Stimulated activated CD4-positive, alpha-beta T cell treated with anti-CD3 and anti-CD28 coated beads, TNF-alpha, amount 100 ng/mL, for 4 hours (primary cell): ENCODE measurements at places on chromosomes 1 and 21.

DNA sequence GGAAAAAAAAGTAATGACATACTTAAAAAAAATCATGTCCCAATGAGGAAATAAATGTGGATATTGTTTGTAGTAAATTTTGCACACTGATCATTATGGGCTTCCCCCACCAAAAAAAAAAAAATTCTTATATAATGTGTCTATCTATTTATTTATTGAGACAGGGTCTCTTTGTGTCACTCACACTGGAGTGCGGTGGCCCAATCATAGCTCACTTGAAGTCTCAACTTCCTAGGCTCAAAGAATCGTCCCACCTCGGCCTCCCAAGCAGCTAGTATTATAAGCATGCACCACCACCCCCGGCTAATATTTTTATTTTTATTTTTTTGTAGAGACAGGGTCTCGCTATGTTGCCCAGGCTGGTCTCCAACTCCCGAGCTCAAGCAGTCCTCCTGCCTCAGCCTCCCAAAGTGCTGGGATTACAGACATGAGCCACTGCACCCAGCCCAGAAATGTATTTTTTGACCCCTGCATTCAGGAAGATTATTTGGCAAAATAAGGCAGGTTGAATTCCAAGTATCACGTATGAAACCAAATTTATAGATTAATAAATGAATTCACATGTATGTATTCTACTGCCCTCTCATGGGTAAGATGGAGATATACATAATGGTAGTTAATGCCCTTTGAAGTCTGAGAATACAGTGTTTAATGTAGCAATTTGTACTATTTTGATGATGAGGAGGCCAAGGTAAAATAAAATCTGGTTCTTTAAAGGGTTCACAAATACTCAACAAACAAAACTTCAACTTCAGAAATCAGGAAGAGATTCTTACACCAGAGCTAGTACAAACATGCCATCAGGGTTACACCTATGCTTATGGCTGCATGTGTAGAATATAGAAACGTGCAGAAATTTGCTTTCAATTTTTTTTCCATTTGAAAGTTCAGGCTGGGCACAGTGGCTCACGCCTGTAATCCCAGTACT is 1.4 kb upstream of the DENND2C start:
- no peak for DNase-seq

DNA sequence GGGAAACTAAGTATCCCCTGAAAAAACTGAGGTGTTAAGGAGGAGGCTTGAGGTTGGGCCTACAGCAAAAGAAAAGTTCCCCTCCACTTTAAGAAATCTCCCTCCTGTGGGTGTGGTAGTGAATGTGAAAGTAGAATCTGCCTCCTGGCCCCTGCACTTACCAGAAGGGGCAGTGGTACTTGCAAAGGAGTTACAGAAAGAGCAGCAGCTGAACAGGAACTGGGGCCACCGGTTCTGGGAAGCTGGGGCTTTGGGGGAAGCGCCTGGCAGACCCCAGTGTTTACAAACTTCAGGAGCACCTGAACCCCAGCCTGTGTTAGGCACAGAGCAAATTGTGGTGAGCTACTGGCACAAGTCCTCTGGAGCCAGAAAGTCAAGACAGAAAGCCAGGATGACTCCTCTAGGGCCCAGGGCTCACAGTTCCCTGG is 250.2 kb upstream of the FGGY start:
- DNase-seq, result peak; percentile 5

GRCh38 chr1:63883494-63884235 is 109.8 kb downstream of the ROR1 start:
- DNase-seq, result no peak

DNA sequence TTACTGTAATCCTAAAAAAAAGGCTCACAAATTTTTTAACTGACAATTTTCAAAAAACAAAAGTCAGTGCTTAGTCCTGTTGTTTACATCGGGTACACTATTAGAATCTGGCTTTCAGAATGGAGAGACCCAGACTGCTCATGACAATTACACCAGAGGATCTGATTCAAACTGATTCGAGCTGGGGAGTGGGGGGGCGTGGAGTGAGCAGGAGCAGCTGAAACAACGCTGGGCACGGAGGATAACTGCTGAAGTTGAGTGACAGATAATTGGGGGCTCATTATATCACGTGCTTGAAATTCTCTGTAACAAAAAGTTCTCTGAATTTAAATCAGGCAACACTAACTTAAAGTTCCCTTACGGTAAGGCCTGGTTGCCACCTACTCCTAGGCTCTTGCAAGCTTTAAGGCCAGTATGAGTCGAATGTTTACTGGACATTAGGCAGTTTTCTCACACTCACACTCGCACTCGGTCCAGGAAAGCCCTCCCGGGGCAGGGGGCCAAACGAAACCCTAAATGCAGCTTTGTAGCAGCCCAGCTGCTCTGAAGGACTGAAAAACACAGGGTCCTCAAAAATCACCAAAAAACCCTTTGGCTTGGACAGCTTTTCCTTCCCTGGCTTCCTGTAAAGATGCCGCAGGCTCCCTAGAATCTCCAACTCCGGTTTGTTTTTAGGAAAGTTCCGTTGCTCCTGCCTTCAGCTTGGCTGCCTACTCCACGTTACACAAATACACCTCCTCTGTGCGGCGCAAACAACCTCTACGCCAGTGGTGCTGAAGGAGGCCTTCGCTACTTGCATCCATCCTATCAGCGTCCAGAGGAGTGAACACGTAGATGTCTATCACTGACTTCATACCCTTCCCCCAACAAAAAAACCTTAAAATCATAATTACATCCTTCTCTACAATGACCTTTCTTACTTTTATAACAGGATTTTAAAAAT is 42.9 kb downstream of the CAPZB start:
- no peak for DNase-seq

- no peak for DNase-seq
Measured at GRCh38 chr1:9875636-9876000, 34.5 kb downstream of the CTNNBIP1 start.

DNA sequence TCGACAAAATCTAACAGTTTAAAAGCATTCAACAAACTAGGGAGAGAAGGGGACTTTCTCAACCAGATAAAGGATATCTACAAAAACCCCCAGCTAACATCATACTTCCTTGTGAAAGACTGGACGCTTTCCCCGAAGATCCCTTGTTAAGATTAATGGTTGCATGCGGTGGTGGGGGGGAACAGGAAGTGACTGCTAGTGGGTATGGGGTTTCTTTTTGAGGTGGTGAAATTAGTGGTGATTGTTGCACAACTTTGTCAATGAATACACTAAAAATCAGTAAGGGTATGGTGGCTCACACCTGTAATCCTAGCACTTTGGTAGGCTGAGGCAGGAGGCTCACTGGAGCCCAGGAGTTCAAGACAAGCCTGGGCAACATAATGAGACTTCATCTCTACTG is 26.9 kb upstream of the EYA3 start:
- peak; percentile 3 for DNase-seq

- no peak for DNase-seq
Measured at GRCh38 chr1:9500756-9501754, 38.2 kb upstream of the SLC25A33 start.
